Activated naive CD8-positive, alpha-beta T cell treated with anti-CD3 and anti-CD28 coated beads, Interleukin-2, amount 10 ng/mL, durations not matched to agents 7 days and 5 days (primary cell): ENCODE measurements at places on chromosomes 3 and 15.

GRCh38 chr15:79094611-79095021, 4.0 kb upstream of the RASGRF1 start:
- no peak for DNase-seq

DNA sequence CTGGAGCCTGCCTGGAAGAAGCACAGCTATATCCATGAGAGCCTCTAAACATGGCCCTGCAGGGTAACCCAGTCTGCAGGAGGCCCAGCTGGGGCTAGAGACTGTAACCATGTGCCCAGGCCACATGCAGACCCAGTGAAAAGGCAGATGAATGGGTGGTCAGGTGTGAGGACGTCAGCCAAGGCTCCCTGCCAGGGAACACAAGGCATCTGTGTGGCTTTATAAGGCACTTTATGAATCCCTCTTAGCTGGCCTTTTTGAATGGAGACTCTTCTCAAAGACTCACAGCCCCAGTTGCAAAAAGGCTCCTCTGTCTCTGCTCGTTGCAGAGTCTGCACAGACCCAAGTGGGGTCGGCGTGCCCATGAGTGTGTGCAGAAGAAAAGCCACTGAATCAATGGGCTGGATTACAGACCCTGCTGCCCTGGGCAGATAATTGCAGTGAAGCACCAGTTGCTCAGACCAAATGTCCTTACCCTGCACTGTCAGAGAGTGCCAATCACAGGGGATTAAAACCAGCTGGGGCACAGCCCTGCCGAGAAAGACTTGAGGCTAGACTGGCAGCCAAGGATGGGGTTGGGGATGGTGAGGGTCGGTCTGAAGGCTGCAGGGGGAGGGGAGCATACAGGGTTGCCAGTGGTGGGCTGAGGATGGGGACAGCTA, 154.2 kb downstream of the RAB11A start:
- no peak for DNase-seq

DNA sequence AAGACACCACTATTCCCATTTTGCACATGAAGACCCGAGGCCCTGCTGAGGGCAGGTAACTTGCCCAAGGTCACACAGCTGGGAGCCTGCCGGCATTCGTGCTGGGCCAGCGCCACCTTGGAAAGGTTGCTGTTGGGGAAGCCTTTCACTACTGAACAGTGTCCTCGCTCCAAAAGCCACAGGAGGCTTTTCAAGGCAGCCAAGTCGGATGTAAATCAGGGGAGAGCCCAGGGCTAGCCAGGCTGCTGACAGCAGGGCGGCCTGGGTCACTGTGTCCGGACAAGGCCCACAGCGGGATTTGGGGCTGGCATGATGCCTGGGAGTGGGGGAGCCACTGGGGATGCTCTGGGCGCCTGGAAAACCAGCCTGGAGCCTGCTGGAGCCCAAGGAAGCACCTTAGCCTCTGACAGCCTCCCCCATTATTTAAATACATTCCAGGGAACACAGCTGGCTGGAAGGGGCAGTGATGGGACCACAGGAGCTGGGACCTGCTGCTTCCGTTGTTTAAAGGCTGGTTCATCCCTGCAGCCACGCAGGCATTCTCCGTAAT, 10.5 kb downstream of the SLC6A6 start:
- no peak for DNase-seq

DNA sequence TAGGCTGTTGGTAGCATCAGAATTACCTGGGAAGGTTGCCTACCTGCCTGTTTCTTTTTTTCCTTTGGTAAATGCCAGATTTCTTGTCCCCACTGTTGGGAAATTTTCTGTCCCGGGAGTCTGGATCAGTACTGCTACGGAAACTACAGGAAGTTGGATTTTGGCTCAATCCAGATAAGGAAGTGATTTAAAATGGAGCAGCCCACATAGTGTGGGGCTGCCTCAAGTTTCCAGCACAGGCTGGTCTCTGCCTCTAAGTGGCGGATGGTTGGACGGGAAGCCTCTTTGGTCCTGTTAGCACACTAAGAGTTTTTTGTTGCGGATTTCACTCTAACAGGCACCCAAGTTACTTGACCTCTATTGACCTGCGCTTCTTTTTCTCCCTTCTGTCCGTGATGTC, 54.7 kb downstream of the EEFSEC start:
- no peak for DNase-seq

DNA sequence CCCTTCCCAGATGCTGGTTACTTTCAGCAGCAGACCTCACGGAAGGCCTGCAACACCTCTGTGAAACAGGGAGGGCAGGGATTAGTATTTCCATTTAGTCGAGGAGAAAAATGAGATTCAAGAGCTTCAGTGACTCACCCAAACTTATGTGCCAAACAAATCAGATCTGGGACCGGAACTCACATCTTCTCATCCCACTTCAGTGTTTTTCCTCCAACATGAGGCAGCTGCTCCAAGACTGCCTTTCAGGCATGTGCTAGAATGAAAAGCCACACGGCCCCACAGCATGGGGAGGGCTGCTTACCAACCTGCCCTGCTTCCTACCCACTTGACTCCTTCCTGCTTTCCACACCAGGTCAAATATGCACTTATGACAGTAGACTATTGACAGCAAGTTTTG, 129.4 kb upstream of the SLC24A5 start:
- no peak for DNase-seq

- DNase-seq: no peak
Measured at GRCh38 chr3:65153850-65154512, 466.2 kb upstream of the ADAMTS9 start.

- DNase-seq: no peak
Measured at GRCh38 chr3:104687362-104687761, 679.3 kb upstream of the ALCAM start.

- no peak for DNase-seq
Measured at GRCh38 chr15:66043264-66043663, 174.0 kb downstream of the RAB11A start.

DNA sequence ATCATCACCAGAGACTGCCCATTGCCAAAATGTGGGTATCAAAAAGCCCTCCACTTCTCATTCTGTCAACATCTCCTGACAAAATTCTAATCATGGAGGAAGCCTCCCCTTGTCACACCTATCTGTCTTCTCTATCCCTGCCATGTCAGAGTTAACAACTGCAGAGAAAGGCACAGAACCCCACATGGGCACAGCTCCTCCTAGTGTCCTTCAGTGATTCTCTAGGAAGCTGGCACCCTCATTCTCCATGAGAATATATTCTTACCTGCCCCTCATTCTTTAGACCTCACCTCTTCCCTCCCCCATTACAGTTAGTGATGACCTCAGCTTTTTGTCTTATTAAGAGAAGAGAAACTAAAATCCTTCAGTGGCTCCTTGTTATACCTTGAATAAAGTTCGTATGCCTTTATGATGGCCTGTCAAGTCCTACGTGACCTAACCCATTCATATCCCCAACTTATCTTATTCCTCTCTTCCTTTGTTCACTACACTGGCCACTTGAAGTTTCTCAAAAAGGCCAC, 44.6 kb downstream of the NME9 start:
- DNase-seq: no peak

GRCh38 chr3:177034832-177035475, 162.3 kb downstream of the TBL1XR1 start:
- DNase-seq: no peak

GRCh38 chr3:117133066-117133465, 423.5 kb downstream of the TUSC7 start:
- DNase-seq: no peak

DNA sequence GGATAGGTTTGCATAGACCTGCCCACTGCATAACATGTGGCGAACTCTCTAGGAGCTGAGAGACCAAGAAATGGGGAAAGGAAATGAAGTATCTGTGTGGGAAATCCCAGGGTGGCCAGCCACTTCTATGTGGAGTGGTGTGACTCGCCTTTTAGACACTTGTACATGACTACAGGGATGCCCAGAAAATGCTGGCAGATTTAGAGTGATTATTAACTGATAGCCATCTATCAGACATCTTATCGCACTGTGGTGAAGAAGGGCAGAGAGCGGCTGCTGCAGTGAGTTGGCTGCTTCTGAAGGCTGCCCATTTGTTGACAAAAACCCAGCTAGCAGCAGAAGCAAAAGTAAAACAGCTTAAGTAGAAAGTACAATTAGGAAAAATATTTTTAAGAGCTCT, 18.1 kb upstream of the STAC start:
- DNase-seq: no peak

- no peak for DNase-seq
Measured at GRCh38 chr3:29279806-29280205, 1.1 kb upstream of the RBMS3 start.

DNA sequence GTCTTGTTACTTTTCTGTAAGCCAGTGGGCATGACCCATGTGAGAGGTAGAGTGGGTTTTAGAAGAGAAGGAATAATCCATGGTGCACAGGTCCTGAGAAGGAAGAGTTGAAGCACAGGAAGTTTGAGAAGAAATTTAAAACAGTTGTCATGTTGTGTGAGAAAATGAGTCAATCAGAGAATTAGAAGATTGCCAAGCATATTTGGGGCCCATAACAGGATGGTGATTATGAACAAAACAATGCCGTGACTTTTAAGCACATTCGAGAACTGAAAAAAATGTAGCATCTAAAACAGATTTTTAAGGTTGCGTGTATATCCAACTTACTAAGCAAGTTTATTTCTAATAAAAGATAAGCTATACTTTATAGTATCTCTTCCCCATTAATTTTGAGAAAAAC, 198.7 kb downstream of the RORA start:
- DNase-seq: no peak

DNA sequence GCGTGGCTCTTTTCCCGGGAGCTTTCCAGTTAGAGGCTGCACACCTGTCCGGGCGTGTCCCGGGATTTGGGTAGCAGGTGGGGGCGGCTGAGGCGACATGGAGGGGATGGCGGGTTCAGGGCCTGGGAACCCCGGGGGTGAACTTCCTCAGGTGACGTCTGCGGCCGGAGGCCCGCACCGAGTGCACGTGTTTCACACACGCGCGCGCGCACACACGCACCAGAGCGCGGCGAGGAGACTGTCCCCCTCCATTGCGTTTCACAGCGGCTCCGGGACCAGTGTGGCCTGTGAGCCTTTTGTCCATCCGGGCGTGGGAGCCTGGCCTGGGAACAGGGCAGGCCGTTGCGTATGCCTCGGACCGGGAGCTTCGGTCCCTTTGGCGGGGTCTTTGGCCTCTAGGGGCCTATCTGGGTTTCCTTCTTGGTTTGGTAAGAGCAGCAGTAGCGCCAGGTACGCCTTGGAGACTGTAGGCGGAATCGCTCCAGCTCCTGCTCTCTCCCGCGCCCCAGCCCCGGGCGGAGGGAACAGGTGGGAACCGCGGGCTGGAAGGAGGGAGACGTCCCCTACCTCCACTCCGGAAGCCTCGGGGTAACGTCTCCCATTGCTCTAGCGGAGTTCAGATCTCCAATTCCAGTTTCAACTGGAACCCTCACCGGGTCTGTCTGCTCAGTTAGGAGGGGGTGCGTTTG, 220.0 kb downstream of the MEIS2 start:
- DNase-seq: peak; percentile 24

DNA sequence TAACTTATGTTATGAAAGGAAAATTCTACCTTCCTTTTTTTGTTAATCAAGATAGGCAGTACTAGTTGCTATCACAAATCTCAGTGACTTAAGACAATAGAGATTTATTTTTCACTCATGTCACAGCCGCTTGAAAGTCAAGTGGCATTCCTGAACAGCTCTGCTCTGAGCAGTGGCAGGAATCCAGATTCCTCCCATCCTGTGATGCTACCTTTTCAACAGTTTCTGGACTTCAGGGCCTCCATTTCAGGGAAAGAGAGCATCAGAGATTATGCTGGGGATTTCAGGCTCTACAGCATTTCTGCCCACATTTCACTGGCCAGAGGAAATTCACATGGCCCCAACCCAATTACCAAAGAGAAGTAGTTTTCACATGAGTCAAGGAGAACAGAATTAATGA, 83.4 kb downstream of the IL1RAP start:
- no peak for DNase-seq

- peak; percentile 59 for DNase-seq
Measured at GRCh38 chr15:63599401-63600000, 2.3 kb downstream of the FBXL22 start.

DNA sequence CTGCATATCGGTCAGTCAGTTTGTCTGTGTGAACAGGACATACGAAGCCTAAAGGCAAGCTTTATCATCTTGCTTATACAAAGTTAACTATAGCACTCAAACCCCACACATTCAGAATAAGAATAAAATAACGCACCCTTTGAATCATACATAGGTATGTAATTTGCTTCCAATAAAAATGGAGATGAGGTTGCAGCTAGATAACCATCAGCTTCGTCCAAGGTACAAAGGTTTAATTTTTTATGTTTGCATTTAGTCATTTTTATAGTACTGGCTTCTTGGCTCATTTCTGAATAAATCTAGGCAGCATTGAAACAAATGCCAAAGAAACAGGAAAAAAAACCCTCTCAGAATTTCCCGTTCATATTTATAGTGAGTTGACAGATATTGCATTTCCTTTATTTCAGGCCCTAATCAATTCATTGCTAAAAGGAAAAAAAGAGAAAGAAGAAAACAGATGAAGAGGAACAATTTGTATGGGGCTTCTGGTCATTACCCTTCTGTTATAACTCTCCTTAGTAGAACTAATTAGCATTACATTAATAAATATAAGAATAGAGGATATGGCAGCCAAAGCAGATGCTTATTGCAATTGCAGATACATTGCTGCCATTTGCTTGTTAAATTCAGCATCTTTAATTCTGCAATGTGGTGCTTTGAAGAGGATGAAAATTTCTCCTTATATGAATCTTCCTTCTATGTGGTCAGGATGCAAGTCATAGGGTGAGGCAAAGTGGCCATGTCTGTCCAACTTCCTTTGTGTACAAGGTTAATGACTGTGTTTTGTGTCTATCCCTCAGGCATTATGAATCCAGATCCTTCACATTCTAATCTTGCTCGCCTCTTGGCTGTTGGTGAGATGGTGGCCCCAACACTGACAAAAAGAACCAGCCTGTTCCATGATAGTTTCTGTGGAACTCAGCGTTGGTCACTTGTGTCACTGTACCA, 550.0 kb downstream of the AGBL1 start:
- DNase-seq: no peak

- DNase-seq: no peak
Measured at GRCh38 chr3:14329116-14329830, 73.1 kb upstream of the SLC6A6 start.

- DNase-seq: no peak
Measured at GRCh38 chr3:101857301-101857741, 8.0 kb downstream of the NFKBIZ start.

GRCh38 chr3:23324745-23325144, 121.6 kb downstream of the UBE2E2 start:
- DNase-seq: no peak

DNA sequence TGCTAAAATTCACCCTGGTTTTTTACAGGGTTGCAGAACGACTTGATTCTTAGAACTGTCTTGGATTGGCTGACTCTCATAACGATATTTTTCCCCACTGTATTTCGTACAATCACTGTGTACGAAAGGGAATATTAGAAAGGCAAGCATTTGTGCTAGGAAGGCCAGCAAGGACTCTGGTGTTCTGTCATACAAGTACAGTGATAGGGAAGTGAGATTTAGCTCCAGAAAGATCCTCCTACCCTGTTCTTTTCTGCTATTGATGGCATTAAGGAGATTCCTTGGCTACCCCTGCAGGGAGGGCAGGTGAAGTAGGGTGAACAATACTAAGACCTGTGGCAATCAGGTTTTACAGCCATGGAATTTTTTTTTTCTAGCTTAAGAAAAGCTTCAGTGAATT, 53.8 kb upstream of the SCAANT1 start:
- no peak for DNase-seq
